Fibroblast of the aortic adventitia (primary cell): ENCODE measurements at places on chromosomes 3 and 15. TPM values are rescaled to one million over a fixed set of nuclear protein-coding genes. Genes with fewer than 3 reads are reported as not detected.

Gene ADGRG7
- total RNA-seq = not detected in 2 replicates

Gene C3orf22
- not detected in 2 replicates for total RNA-seq

Gene WDR72
- not detected in 2 replicates for total RNA-seq

Gene GRM7
- total RNA-seq = 0.09 TPM in 1 of 2 replicates, not detected in the other

Gene ROBO1
- total RNA-seq = 25.3 and 34.2 TPM in 2 replicates

Gene HEXA
- 89.0 and 210 TPM in 2 replicates for total RNA-seq

Gene UTS2B
- total RNA-seq = 1.3 TPM in 1 of 2 replicates, not detected in the other

Gene AHSG
- total RNA-seq = not detected in 2 replicates

Gene LRRN1
- total RNA-seq = 1.7 TPM in 1 of 2 replicates, not detected in the other

Gene SI
- not detected in 2 replicates for total RNA-seq

Gene SLC9A9
- 23.8 and 32.8 TPM in 2 replicates for total RNA-seq

Gene TEX9
- 8.3 and 12.5 TPM in 2 replicates for total RNA-seq

Gene SAXO2
- total RNA-seq = 0.25 and 1.4 TPM in 2 replicates

Gene ZNF148
- 40.1 and 62.9 TPM in 2 replicates for total RNA-seq

Gene TMCC1
- 11.2 and 16.9 TPM in 2 replicates for total RNA-seq

Gene ROBO2
- under 0.01 and 1.2 TPM in 2 replicates for total RNA-seq

Gene PP2D1
- not detected in 2 replicates for total RNA-seq

Gene GATM
- total RNA-seq = 0.18 and 0.57 TPM in 2 replicates

Gene TMCO5A
- 0.49 TPM in 1 of 2 replicates, not detected in the other for total RNA-seq

Gene CHRD
- total RNA-seq = 0.36 and 4.6 TPM in 2 replicates

Gene ELL3
- 2.1 and 4.9 TPM in 2 replicates for total RNA-seq

Gene MAP1A
- total RNA-seq = 43.9 and 108 TPM in 2 replicates

Gene CHRNA7
- total RNA-seq = 0.18 TPM in 1 of 2 replicates, not detected in the other

Gene TMEM42
- 13.7 and 20.5 TPM in 2 replicates for total RNA-seq

Gene CFAP161
- total RNA-seq = 4.0 TPM in 1 of 2 replicates, not detected in the other
